ENCODE measurements at places on chromosomes 3 and 15.

- no peak for DNase-seq
These were observed 68.5 kb upstream of the SLC2A2 start for GRCh38 chr3:171095063-171095462.

- DNase-seq = no peak
These were observed 107.8 kb downstream of the ZIC4 start for GRCh38 chr3:147298511-147298982.

GRCh38 chr15:95469496-95470000 lies 861.0 kb upstream of the NR2F2 start:
- DNase-seq = no peak

DNA sequence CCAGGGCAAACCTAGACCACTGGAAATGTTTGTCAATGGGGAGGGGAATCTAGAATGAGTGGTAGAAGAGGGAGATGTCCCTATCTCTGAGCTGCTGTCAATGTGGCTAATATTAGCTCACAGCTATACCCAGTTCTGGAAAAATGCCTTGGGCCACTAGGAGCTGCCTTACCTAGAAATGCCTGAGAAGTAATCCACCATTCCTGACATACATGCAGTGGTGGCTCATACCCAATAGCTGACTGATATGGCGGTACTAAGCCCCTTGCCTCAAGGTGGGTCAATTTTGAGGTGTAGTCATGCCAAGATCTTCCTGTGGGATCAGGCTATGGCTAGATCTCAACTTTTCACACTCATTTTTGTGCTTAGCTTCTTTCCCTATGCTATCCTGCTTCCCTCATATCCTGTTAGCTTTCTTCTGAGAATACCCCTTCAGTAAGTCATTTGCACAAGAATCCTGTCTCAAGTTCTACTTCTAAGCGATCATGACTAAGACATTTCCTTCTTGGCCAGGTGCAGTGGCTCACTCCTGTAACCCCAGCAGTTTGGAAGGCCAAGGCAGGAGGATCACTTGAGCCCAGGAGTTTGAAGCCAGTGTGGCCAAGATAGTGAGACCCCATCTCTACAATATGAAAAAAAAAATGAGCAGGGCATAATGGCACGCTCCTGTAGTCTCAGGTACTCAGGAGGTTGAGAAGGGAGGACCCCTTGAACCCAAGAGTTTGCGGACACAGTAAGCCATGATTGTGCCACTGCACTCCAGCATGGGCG lies 49.1 kb upstream of the RFX7 start:
- DNase-seq = no peak

DNA sequence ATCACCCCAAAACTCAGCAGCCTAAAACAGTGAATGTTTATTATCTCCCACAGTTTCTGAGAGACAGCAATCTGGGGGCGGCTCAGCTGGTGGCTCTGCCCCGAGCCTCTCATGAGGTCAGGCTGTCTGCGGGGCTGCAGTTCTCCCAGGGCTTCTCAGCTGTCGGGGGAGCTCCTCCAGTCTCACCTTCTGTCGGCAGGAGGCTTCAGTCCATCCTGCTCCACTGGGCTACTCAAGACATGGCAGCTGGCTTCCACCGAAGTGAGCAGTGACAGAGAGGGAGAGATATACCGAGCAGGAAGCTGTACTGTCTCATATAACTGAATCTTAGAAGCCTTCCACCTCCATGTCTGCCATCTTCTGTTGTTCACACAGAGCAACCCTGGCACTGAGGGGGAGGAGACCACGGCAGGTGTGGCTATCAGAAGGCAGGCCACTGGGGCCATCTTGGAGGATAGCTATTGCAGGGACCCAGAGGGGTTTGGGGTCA lies 72.8 kb upstream of the ITGA11 start:
- no peak for DNase-seq
